A549 treated with AZD2906 at 1 μM for 4 hours (cell line): ENCODE measurements at places on chromosomes 2 and 18. TPM values are rescaled to one million over a fixed set of nuclear protein-coding genes. Genes with fewer than 3 reads are reported as not detected.

Gene CHRNA1
- total RNA-seq: not detected in 5 replicates

Gene MOGAT1
- not detected in 5 replicates for total RNA-seq

Gene B3GNT7
- 1.8 to 2.4 TPM (median 2.2 TPM) in 5 replicates for total RNA-seq

Gene CYTIP
- total RNA-seq: 0.05 to 0.10 TPM (median 0.08 TPM) in 3 of 5 replicates, not detected in the others
